ENCODE measurements at places on chromosomes 6 and 20.

DNA sequence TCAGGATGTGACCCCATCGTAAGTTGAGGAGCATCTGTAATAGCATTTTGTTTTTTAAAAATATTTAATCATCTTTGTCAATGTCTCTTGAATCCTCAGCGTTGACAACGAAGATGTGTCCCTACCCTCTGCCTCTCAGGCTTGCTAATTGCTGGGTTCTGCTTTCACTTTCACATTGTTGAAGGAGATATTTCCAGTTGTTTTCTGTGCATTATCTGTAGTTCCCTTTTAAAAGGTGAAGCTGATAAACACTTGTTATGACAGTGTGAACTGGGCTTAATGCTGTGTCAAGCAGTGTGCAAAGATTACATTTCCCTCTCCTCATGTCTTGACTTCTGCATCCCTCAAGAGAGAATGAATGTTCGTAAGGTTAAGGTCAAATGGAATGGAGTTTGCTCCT is 54.9 kb downstream of the CSE1L start:
- no peak for DNase-seq

DNA sequence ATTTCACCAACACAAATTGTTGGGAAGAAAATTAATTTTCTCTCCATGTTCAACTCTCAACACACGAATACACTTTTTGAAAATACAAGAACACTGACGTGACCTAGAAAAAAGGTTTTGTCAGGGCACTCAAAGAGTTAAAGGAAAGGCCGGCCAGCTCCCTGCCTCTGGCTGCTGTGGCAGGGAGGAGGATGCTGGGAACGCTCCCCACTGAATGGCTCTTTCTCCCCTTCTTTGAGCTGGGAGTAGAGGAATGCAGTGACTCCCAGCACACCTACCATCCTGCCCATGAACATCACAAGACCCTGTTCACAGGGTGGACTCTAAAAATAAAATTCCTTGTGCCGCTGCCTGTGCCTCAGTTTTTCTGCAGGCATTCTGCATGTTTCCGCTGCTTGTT is 47.0 kb downstream of the MAP3K5 start:
- no peak for DNase-seq

- DNase-seq: no peak
Observed at GRCh38 chr6:12245360-12245759, 44.8 kb upstream of the EDN1 start.

- no peak for DNase-seq
Observed at GRCh38 chr20:49630396-49630951, 62.5 kb upstream of the PTGIS start.

DNA sequence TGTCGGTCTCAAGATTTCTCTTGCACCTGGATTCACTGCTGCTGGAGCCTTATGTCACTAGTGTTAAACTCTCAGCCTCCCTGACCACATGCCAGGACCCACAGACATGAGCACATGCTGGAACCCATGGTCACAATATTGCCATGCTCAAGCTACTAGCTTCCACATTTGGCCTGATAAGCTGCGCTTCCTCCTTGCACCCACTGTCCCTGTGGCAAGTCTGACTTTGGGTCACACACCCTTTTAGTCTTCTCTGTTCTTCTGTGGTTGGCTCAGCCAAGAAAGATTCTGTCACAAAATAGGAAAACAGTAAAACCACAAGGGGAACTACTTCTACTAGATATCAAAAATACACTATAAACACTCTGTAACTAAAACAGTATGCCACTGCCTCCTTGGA is 68.9 kb upstream of the HDAC2 start:
- DNase-seq: no peak

DNA sequence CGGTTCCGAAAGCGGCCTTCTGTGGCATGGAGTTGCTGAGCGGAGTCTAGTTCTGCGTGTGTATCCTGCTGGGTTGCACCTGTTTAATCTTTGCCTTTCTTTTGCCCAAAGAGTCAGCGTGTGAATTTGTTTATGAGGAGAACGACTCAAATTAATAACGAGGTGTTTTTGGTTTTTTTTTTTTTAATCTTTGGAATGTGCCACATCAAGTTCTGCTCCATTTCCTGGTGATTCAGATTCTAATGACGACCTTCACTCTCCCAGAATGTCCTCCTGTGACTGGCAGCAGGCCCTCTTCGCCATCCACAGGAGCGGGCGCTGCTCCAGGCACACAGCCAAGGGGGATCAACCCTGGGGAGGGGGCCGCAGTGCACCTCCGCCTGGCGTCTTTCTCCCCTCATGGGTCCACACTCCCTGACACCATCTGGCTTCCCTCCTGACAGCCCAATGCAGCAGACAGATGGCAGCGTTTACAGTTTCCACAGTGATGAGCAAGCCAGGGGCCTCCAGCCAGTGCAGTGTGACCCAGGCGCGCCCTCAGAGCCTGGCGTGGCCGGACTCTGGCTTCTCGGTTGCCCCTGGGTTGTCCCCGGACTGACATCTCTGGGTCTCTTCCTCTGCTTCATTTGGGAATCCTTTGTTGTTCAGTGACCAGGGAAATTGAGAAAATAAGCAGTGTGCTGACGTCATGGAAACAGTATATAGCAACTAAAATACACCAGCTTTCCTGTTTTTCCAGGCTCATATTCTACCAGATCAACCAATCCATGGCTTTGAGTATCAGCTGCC is 27.5 kb upstream of the AFDN start:
- DNase-seq: no peak

DNA sequence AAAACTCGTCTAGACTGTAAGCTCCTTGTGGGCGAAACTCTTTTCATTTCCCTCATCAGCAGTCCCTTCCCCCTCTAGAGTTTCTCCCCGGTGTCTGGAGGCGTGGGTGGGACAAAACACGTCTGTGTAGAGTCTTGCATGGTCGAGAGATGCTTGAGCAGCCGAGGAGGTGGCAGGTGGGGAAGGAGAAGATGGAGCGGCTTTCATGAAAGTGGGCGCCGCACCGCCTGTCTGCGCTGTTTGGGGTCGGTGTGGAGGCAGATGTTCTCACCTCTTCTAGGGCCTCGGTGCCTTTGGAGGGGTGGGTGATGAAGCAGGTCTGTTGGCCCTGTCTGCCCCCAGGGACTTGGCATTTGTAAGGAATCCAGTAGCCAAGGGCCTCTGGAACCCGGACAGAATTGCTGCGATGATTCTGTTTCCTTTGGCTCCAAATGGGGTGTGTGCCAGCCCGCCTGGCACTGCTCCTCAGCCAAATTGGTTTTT is 1.2 kb downstream of the BRPF3 start:
- DNase-seq: no peak

DNA sequence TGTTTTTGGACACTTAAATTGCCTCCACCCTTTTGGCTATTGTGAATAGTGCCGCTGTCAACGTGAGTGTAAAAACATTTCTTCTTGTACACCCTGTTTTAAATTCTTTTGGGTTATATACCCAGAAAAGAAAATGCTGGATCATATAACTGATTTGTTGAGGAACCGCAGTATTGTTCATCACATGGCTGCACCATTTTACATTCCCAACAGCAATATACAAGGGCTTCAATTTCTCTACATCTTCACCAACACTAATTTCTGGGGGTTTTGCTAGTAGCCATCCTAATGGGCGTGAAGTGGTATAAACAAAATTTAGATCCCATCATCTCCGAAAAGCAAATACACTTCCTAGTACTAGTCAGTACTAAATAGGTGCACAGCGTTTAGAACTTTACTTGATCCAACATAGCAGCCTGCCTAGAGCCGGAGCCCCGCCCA is 579 bp upstream of the BPHL start:
- no peak for DNase-seq

GRCh38 chr6:24228681-24229255 is 102.8 kb downstream of the NRSN1 start:
- DNase-seq: no peak

DNA sequence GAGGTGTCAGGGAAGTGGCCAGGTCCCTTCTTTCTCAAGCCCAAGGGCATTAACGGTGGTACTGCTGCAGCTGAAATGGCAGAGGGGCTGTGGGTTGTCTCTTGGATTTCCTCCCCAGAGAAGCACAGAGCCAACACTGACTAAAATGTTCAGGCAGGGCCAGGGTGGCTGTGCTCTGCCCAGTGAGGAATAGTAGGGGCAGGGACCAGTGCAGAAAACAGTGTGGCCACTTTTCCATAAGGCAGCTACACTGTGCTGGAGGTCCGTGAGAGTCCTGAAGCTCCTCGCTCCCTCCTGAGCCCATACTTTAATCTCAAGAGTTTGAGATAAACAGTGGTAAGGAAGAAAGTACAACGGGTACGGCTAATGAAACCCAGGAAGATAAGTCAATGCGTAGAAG is 4.5 kb downstream of the LPA start:
- no peak for DNase-seq

DNA sequence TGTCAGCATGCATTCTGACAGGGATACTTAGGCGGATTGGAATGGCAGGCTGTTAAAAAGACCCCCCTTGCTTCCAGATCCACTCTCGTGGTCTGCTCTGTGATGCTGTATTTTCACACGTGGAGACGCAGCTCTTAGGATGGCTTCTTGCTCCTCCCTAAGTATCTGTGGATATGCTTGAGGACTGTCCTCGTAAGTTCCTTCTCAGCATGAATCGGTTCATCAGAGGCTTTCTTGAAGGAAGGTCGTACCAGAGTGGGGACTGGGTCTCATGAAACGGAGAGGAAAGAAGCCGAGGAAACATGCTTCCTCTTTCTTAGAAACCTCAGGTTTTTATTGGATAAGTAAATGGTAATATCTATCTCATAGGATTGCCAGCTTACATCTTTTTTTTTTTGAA is 220.4 kb downstream of the FARS2 start:
- DNase-seq: no peak

- no peak for DNase-seq
Observed at GRCh38 chr6:18720075-18720474, 332.9 kb downstream of the RNF144B start.

GRCh38 chr6:21823371-21823770 is 229.8 kb downstream of the SOX4 start:
- DNase-seq: no peak

GRCh38 chr6:16956361-16956760 is 145.5 kb upstream of the STMND1 start:
- DNase-seq: no peak

All from activated naive CD4-positive, alpha-beta T cell (primary cell).